ENCODE measurements at places on chromosomes 13 and 19.

DNA sequence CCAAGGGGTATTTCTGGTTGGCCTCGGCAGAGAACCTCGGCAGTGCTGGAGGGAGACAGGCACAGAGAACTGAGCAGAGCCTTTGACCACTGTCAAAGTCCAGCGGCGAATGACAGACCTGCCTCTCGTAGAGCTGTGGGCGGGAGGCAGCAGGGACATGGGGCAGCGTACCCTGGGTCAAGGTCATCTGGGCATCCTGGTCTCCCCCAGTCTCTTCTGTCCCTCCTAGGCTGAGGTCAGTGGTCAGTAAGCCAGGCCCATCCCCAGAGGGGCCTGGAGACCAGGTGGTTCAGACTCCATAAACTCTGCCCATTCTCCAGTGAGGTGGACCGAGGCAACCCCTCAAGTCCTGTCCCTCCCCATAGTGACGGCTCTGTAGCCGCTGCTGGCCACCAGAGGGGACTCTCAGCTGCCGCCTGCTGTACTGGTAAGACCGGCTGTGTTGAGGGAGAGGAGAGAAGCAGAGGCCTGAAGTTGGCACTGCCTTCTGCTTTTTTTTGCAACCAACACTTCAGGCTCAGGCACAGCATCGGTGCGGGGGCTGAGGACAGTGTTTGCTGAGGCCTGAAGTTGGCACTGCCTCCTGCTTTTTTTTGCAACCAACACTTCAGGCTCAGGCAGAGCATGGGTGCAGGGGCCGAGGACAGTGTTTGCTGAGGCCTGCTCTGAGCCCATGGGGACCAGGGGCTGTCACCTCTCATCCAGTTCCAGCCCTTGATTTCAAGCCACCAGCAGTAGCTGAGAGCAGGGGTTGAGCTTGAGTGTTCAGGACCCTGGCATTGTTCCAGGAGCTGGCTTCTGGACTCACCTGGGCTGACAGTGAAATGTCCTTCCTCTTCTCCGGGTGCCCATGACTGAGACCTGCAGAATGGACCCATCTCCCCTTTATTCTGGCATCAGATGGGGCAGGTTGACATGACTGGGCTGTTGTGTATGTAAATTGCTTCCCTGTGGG is at the start of gene PGLYRP2:
Gene PGLYRP2 (minus strand): TSS at position 111 of the 955 bp plus-strand sequence. CDS start 130 bp downstream, outside the sequence.
- H3K4me1 ChIP-seq, result peaks cover 34% of the 10 kb centered on the region
- no peak within 1 kb of the TSS for H3K4me3 ChIP-seq
- no peaks in the 10 kb centered on the region for H3K36me3 ChIP-seq
- H3K27ac ChIP-seq, result no peak within 1 kb of the TSS

DNA sequence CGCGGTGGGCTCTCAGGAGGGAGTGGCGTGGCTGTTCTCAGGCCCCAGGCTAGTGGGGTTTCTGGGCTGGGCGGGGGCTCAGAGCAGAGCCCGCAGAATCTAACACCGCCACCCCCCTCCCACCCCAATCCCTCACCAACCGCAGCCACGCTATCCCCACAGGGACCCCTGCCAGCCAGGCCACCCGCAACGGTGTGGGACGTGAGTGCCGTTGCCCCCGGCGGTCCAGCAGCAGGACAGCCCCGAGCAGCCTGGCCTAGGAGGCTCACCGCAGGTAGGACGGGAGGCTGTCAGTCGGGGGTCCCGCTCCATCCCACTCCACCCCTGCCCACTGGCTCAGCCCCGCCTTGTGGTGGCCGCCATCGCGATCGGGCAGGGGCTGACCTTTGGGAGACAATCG is at the start of gene NTN5:
Gene NTN5 (minus strand): TSS at position 24 of the 400 bp plus-strand sequence. CDS start 2,031 bp downstream, outside the sequence.
- no peak for DNase-seq
- no peaks in the 10 kb centered on the region for H3K36me3 ChIP-seq
- no peak within 1 kb of the TSS for H3K4me3 ChIP-seq
- H3K27me3 ChIP-seq, result no peaks in the 10 kb centered on the region

GRCh38 chr19:18450931-18451836 is 13.3 kb upstream of the ISYNA1 start:
- no peak overlapping the region for H3K4me3 ChIP-seq
- H3K36me3 ChIP-seq, result peaks cover 14% of the 10 kb centered on the region
- H3K27me3 ChIP-seq, result no peaks in the 10 kb centered on the region
- no peaks in the 10 kb centered on the region for H3K4me1 ChIP-seq
- DNase-seq, result peak; percentile 94

- peak; percentile 43 for DNase-seq
- H3K27ac ChIP-seq, result peak overlapping the region; percentile 88
- H3K27me3 ChIP-seq, result no peaks in the 10 kb centered on the region
These were observed 47.8 kb upstream of the C1QTNF9 start for GRCh38 chr13:24261566-24261965.

DNA sequence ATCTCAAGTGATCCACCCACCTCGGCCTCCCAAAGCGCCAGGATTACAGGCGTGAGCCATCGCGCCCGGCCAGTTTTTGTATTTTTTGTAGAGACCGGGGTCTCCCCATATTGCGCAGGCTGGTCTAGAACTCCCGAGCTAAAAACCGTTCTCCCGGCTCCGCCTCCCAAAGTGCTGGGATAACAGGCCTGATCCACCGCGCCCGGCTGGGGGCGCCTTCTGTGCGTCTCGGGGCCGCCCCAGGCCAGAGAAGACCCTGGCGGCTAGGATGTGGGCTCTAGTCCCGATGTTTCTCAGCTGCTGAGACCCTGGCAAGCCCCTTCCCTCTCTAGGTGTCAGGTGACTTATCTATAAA is 3.6 kb downstream of the ARHGAP45 start:
- no peak overlapping the region for H3K27ac ChIP-seq
- no peaks in the 10 kb centered on the region for H3K27me3 ChIP-seq
- peak overlapping the region; percentile 85 for H3K4me3 ChIP-seq
- DNase-seq, result no peak

- H3K4me1 ChIP-seq, result peaks cover 16% of the 10 kb centered on the region
- peaks cover 6% of the 10 kb centered on the region for H3K36me3 ChIP-seq
- no peak for DNase-seq
- no peak overlapping the region for H3K27ac ChIP-seq
- H3K27me3 ChIP-seq, result no peaks in the 10 kb centered on the region
These were observed 3.9 kb upstream of the RNF6 start for GRCh38 chr13:26225896-26226617.

GRCh38 chr19:49333811-49334288 is 1.4 kb upstream of the CD37 start:
- peak overlapping the region; percentile 70 for H3K4me3 ChIP-seq
- H3K36me3 ChIP-seq, result peaks cover 30% of the 10 kb centered on the region
- peak overlapping the region; percentile 96 for H3K27ac ChIP-seq

- H3K4me3 ChIP-seq, result no peak overlapping the region
- no peak overlapping the region for H3K27ac ChIP-seq
- H3K4me1 ChIP-seq, result peaks cover 13% of the 10 kb centered on the region
These were observed 50.2 kb downstream of the FLT3 start for GRCh38 chr13:28049880-28050875.

GRCh38 chr13:45691667-45692066 is 10.5 kb upstream of the CBY2 start:
- no peak overlapping the region for H3K27ac ChIP-seq
- no peak overlapping the region for H3K4me3 ChIP-seq
- DNase-seq, result no peak
- H3K4me1 ChIP-seq, result peaks cover 20% of the 10 kb centered on the region

DNA sequence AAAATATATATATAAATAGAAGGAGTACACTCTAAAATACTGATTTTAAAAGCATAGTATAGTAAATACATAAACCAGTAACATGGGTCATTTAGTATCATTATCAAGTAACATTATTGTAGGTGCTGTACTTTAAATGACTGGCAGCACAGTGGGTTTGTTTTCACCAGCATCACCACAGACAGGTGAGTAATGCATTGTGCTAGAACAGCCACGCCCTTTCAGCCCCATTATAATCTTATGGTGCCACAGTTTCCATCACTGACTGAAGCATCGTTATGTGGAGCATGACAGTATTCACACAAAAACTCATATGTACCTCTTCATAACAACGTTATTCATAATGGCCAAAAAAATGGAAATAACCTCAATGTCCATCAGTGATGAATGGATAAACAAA is 88.3 kb downstream of the DHRS12 start:
- no peak overlapping the region for H3K4me3 ChIP-seq
- peak; percentile 29 for DNase-seq
- no peaks in the 10 kb centered on the region for H3K36me3 ChIP-seq
- no peak overlapping the region for H3K27ac ChIP-seq
- no peaks in the 10 kb centered on the region for H3K27me3 ChIP-seq
- H3K4me1 ChIP-seq, result no peaks in the 10 kb centered on the region

DNA sequence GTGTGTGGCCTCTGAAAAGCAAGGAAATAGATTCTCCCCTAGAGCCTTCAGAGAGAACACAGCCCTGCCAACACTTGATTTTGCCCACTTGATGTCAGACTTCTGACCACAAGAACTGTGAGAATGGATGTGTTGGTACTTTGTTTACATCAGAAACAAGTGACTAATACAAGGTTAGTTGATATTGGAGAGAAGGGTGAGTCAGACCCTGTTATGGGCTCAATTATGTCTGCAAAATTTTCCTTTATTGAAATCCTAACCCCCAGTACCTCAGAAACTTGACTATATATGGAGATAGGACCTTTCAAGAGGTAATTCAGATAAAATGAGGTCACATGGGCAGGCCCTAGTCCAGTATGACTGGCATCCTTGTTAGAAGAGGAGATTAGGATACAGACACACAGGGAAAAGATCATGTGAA is 226.7 kb downstream of the RFC3 start:
- no peak overlapping the region for H3K4me3 ChIP-seq
- peaks cover 2% of the 10 kb centered on the region for H3K27me3 ChIP-seq
- H3K36me3 ChIP-seq, result no peaks in the 10 kb centered on the region
- no peak for DNase-seq
- no peak overlapping the region for H3K27ac ChIP-seq
- H3K4me1 ChIP-seq, result no peaks in the 10 kb centered on the region

- no peak for DNase-seq
- peaks cover 2% of the 10 kb centered on the region for H3K27me3 ChIP-seq
- no peak overlapping the region for H3K4me3 ChIP-seq
- no peaks in the 10 kb centered on the region for H3K36me3 ChIP-seq
These were observed 308.3 kb downstream of the DNAJC15 start for GRCh38 chr13:43331672-43332071.

- H3K27me3 ChIP-seq, result no peaks in the 10 kb centered on the region
- H3K4me3 ChIP-seq, result peak within 1 kb of the TSS; percentile 86
- peak; percentile 66 for DNase-seq
These were observed at the start of gene USP12 for GRCh38 chr13:27171244-27171826. Gene USP12, minus strand, starts transcription at chr13:27171811. Its CDS starts 172 bp downstream, at chr13:27171639.

- no peaks in the 10 kb centered on the region for H3K4me1 ChIP-seq
- no peak overlapping the region for H3K27ac ChIP-seq
- H3K4me3 ChIP-seq, result no peak overlapping the region
- DNase-seq, result no peak
- peaks cover 7% of the 10 kb centered on the region for H3K36me3 ChIP-seq
These were observed 31.7 kb downstream of the INSR start for GRCh38 chr19:7262470-7262869.

- no peak overlapping the region for H3K4me3 ChIP-seq
- H3K27me3 ChIP-seq, result peaks cover 4% of the 10 kb centered on the region
- H3K36me3 ChIP-seq, result no peaks in the 10 kb centered on the region
These were observed 74.2 kb downstream of the SPACA7 start for GRCh38 chr13:112450118-112450903.

- no peak for DNase-seq
- no peaks in the 10 kb centered on the region for H3K36me3 ChIP-seq
- peaks cover 3% of the 10 kb centered on the region for H3K27me3 ChIP-seq
These were observed 135.2 kb downstream of the DCT start for GRCh38 chr13:94344126-94344818.

GRCh38 chr19:19900139-19900728 is 512 bp upstream of the ZNF93 start:
- DNase-seq, result peak; percentile 17
- H3K36me3 ChIP-seq, result peaks cover 42% of the 10 kb centered on the region
- H3K27ac ChIP-seq, result peak overlapping the region; percentile 97
- peaks cover 34% of the 10 kb centered on the region for H3K4me1 ChIP-seq
- H3K4me3 ChIP-seq, result peak overlapping the region; percentile 99

DNA sequence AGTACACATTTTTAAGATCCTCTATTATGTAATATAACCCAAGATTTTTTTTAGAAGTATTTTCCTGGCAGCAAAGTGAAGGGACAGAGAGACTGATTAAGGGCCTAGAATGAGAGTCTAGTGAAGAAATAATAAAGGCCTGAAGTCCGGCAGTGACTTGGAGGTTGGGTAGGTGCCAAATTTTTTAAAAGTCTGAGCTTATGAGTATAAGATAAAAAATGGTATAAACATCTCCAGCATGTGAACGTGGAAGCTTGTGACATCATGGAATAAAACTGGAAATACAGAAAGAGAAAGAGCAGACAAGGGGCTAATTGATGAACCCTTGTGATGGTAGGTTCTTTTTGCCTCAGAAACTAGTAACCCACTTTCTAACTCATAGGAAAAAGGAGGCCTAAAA is 174.6 kb downstream of the SUCLA2 start:
- no peaks in the 10 kb centered on the region for H3K4me1 ChIP-seq
- DNase-seq, result no peak
- H3K36me3 ChIP-seq, result peaks cover 9% of the 10 kb centered on the region
- H3K4me3 ChIP-seq, result no peak overlapping the region
- no peaks in the 10 kb centered on the region for H3K27me3 ChIP-seq
- H3K27ac ChIP-seq, result no peak overlapping the region

- no peaks in the 10 kb centered on the region for H3K36me3 ChIP-seq
- H3K27ac ChIP-seq, result no peak overlapping the region
- no peak for DNase-seq
- H3K4me1 ChIP-seq, result no peaks in the 10 kb centered on the region
- peaks cover 11% of the 10 kb centered on the region for H3K27me3 ChIP-seq
These were observed 9.0 kb upstream of the CEACAM5 start for GRCh38 chr19:41699231-41699967.

DNA sequence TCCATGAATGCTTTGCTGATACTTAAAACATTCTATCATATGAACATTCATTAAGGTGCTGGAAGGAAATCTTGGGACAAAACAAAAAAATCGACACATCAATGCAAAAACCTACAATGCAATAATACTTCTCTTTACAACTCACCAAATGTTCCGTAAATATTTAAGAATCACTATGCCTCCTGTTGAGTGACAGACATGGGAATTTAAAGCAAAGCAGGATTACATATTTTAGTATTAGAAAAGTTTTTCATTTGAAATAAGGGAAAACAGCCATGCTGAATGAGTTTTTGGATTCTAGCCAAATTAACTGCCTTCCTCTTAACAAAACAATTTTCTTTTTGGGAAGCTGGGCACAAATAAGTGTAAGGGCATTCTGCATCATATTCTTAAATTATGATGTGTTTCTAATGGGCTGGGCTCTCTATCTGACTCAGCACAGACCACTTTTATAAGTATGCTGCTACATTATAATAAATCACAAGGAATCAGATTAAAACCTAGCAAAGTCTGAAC is 93.7 kb downstream of the RBM26 start:
- peaks cover 7% of the 10 kb centered on the region for H3K4me1 ChIP-seq
- H3K27me3 ChIP-seq, result no peaks in the 10 kb centered on the region
- no peak for DNase-seq

DNA sequence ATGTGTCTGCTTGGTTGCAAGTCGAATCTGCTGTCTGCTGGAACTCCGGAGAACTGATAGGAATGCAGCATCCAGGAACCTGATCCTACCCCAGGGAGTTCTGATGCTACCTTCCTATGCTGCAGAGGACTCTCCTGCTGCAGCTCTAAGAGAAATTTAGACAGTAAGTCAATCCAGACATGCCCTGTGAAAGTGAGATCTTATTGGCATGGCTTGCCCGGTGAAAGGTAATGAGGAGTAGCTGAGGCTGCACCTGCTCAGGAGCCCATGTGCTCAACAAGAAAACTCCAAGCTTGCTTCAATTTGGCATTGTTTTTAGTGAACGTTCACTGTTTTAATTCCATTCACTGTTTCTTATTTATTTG is 217.3 kb upstream of the SERP2 start:
- no peak overlapping the region for H3K27ac ChIP-seq
- no peaks in the 10 kb centered on the region for H3K4me1 ChIP-seq
- no peak overlapping the region for H3K4me3 ChIP-seq
- H3K27me3 ChIP-seq, result peaks cover 2% of the 10 kb centered on the region
- no peaks in the 10 kb centered on the region for H3K36me3 ChIP-seq

All from activated CD4-positive, alpha-beta T cell treated with anti-CD3 and anti-CD28 coated beads for 36 hours (primary cell).